Esophagus mucosa (tissue), 1 donor: ENCODE measurements at places on chromosomes 12 and 14.

- ATAC-seq, result no peak
Observed at GRCh38 chr14:91035855-91036254, 24.6 kb downstream of the RPS6KA5 start.

DNA sequence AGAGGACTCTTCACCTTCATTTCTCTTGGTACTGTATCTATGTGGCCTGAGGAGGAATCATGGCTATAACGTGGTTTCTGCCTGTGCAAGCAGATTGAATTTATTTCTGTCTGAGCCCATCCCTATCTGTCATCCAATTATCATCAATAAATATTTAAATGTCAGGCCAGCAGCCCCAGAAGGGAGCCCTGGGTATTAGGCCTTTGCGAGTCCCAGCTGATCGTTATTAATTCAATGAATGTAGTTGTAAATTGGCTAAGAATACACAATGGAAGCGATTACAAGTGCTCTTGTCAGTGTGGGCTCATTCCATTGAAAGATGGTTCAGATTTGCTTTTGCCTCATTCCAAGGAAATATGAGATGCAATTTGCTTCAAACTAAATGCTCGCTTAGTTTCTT, 142.0 kb downstream of the KTN1 start:
- no peak for ATAC-seq

DNA sequence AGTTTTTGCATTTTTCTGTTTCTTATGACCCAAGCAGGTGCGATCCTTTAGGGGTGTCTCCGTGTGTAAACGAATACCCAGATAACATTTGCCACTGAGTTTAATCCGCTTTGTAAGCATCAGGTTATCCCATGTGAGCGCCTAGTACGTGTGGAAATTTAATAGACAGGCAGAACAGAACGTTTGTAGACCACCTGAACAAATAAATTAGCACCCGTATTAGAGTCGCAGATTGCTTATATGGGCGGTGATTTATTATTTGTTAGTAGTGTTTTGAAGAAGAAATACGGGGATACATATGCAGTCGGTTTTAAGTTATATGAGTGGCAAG, 325 bp downstream of the C12orf60 start:
- no peak for ATAC-seq

DNA sequence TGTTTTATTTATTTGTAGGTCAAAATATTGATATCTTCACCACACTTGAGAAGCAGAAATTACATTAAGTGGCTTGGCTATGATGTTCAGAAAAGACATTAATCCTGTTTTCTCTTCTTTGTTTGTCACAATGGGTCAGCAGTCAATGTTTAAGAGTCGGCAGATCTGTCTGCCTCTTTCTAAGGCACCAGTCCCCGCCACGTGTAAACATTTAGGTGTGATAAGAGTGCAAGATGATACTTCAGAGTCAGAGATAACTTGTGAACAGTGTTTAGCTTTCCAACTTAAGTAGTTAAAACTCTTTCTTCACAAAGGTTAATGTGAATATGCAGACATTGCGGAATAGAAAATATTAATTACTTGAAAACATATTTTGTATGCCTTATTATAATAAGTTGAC, 160.9 kb downstream of the OTOGL start:
- ATAC-seq, result no peak

GRCh38 chr12:58286353-58286752, 345.0 kb downstream of the ATP23 start:
- ATAC-seq, result no peak

DNA sequence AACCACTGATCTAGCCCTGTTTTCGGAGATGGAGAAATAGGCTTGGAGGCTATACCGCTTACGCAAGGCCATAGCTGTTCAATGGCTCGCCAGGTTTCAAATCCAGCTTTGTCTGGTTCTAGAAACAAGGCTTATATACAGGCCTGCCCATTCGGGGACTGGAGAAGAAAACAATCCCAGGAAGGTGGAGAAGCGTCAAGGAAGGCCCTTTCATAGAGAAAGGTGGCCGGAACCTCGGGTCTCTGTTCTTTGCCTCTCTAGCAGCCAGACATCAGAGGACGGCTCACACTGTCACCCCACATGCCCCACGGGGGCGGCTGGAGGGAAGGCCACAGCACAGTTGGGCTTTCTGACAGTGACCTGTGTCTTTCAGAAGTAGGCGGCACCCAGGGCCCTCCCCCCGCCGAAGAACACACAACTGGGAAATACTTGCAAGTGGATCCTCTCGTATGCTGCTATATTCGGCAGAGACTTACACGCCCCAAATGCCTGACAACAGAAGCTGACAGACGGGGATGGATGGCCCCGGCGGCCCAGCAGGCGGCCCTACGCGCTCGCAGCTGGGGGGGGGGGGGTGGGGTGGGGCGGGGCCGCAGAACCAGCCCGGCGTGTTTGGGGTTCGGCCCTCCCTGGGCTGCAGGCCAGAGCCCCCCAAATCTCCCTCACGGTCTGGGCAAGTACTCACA, 4.5 kb upstream of the SETD1B start:
- ATAC-seq, result peak; percentile 53

DNA sequence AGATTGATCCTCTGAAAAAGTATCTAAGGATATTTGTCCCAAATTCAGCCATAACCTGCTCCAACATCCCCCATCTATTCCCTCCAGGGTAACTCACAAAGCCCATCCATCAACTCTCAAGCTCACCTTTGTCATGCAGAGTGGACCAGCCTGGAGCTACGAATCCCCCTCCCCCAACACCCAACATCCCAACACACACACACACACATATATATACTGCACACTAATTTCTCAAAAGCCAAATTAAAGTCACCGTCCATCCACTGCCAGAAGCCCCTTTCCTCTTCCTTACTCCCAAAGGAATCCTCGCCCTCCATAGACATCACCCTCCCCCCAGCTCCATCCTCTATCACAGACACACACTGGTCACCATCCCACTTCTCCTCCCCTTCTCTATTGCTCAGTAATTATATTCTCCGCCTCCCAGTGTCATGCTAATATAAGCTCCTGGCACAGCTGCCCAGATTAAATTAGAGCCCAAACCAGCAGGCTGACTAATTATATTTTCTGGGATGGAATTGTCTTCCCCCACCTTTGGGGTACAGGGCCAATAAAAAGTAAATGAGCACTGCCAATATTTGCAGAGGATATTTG, 13.5 kb upstream of the TESPA1 start:
- ATAC-seq, result no peak

DNA sequence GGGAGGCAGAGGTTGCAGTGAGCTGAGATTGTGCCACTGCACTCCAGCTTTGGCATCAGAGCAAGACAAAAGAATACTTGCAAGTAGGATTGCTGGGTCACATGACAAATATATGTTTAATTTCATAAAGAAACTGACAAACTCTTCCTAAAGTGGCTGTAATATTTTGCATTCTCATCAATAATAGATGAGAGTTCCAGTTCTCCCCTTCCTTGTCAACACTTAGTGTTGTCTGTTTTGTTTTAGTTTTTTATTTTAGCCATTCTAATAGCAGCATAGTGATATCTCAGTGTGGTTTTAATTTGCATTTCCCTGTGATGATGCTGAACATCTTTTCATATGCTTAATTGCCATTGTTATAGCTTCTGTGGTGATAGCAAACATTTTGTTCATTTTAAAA, 31.2 kb downstream of the SLC39A9 start:
- ATAC-seq, result no peak

GRCh38 chr12:80432061-80432460, 12.0 kb upstream of the PTPRQ start:
- no peak for ATAC-seq

DNA sequence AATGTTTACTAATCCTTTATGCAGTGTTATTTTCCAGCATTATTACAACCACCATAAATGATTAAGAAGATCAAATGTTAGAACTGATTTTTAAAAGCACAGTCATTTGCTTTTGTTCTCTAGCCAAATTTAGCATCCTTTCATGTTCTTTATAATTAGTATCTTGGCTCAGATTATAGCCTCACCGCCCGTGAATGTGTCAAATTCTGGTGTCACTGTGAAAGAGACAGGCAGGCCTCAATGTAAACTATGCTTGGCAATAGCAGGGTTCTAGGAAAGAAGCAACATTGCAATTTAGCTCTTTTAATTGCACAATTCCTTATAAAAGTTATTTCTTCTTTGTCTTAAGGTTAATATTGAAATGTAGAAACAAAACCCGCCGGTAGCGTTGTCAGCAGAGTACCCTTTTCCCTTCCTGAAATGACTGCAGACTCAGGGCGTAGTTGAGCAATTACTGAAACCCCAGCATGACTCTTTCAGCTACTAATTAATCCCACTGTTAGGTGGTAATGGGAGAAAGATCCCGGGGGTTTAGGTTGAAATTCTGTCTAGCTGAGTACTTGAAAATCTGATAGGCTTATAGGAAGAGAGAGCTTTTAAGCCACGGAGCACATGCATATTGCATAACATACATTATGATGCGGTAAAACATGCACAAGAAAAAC, 1600.5 kb upstream of the SEL1L start:
- no peak for ATAC-seq

- ATAC-seq, result no peak
Observed at GRCh38 chr12:113133036-113133435, 2.5 kb downstream of the RASAL1 start.

- ATAC-seq, result no peak
Observed at GRCh38 chr12:12839873-12840579, 26.9 kb downstream of the DDX47 start.

GRCh38 chr14:90677484-90678050, 138.7 kb downstream of the TTC7B start:
- peak; percentile 30 for ATAC-seq

- no peak for ATAC-seq
Observed at GRCh38 chr12:23217667-23218066, 592.7 kb downstream of the ETNK1 start.

- ATAC-seq, result no peak
Observed at GRCh38 chr12:105212438-105212837, 23.5 kb downstream of the APPL2 start.

- no peak for ATAC-seq
Observed at GRCh38 chr12:116490471-116490870, 68.7 kb upstream of the MAP1LC3B2 start.

GRCh38 chr12:79673354-79673753, 17.4 kb downstream of the PAWR start:
- peak; percentile 95 for ATAC-seq

GRCh38 chr14:95667249-95667693, 19.0 kb upstream of the TCL1B start:
- no peak for ATAC-seq

GRCh38 chr12:12548713-12549112, 13.9 kb downstream of the DUSP16 start:
- ATAC-seq, result no peak

- ATAC-seq, result no peak
Observed at GRCh38 chr14:60974090-60974651, 6.7 kb downstream of the TRMT5 start.

DNA sequence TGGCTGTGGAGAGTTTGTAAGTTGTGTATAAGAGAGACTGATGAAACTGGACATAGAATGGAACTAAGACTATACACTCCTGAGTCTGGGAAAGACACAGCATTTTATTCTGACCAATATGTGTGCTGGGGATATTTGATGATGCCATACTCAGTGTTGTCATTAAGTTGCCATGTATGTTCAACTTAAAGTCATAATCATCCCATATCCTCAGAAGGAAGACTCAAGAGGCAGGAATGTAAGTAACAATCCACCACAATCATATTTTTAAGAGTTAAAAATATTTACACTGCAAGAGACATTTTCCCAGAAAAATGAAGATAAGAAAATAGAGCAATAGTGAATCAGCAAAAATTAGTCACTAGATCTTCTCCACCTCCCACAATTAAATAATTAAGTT, 120.1 kb downstream of the MDGA2 start:
- no peak for ATAC-seq

DNA sequence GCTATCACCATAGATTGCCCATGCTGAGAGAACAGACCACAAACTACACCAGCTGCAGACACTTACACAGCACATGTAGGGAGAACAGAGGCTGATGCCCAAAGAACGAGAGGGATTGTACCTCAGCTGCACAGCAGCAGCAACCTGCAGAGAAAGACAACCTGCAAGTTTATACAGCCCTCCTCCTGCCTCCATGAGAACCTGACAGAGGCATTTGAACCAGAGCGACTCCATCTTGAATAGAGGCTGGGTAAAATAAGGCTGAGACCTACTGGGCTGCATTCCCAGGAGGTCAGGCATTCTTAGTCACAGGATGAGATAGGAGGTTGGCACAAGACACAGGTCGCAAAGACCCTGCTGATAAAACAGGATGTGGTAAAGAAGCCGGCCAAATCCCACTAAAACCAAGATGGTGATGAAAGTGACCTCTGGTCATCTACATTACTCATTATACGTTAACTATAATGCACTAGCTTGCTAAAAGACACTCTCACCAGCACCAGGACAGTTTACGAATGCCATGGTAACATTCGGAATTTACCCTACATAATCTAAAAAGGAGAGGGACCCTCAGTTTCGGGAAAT, 262.4 kb upstream of the HMGA2 start:
- no peak for ATAC-seq

- ATAC-seq, result no peak
Observed at GRCh38 chr12:124743479-124744272, 120.0 kb downstream of the SCARB1 start.
